T47D (cell line): ENCODE measurements at places on chromosomes 11 and 22.

- DNase-seq = peak; percentile 68
Observed at GRCh38 chr11:45646275-45646927, 19.0 kb downstream of the CHST1 start.

DNA sequence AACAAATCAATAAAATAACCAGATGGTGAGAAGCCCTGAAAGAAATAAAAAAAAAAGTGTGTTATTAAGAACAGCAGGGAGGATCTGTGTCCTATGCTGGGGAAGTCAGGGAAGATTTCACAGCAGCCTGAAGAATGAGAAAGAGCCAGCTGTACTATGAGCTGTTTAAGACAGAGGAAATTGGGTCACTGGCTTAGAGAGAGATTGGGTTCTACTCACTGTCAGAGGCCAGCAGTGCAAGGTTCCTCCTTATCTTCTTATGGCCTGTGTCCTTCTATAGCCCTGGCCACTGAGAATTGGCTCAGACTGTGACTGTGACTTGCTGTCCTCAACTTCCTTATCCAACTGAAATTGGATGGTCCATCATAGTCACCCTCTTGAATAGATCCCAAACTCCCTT is 54.8 kb upstream of the FDX1 start:
- DNase-seq = no peak

GRCh38 chr22:41556561-41556960 is 4.2 kb upstream of the CSDC2 start:
- no peak for DNase-seq

DNA sequence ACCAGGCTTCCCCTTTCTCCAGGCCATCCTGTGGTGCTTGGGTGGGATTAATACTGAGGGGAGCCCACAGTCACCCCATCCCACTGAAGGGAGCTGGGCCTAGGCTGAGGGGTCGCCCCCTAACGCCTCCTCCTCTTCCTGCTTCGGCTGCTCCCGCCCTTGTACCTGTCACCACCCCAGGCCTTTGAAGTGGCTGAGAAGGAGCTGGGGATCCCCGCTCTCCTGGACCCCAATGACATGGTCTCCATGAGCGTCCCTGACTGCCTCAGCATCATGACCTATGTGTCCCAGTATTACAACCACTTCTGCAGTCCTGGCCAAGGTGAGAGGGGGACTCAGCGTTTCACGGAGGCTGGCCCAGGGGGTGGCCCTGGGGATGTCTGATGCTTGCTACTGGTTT is 6.1 kb downstream of the MICALL1 start:
- DNase-seq = no peak

GRCh38 chr11:119000906-119001305 is 3.0 kb downstream of the CENATAC start:
- no peak for DNase-seq
